MG63 (cell line): ENCODE measurements at places on chromosomes 16 and 17. TPM values are rescaled to one million over a fixed set of nuclear protein-coding genes. Genes with fewer than 3 reads are reported as not detected.

DNA sequence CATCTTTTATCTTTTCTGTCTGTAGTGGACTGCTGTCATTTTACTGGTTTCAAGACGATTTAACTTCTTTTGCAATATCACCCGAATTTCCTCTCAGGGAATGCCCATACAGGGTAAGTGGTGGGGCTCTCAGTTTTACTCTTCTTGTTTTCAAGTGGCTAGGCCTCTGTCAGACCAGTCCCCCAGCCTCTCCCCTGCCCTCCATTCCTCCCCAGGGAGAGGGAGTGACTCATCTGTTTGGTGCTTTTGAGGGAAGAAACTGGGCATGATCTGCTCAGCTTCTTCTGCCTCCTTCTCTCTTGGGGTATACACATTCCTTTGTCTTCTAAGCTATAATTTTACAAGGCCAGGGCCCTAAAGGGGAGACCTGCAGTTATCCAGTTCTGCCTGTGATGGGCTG lies 332.0 kb downstream of the CBLN1 start:
- DNase-seq = peak; percentile 68

GRCh38 chr17:65467156-65467555 lies 94.3 kb downstream of the AXIN2 start:
- no peak for DNase-seq

- no peak for DNase-seq
Measured at GRCh38 chr16:85288869-85289660, 176.8 kb upstream of the CIBAR2 start.

The CLEC19A gene
- total RNA-seq = not detected in 2 replicates

DNA sequence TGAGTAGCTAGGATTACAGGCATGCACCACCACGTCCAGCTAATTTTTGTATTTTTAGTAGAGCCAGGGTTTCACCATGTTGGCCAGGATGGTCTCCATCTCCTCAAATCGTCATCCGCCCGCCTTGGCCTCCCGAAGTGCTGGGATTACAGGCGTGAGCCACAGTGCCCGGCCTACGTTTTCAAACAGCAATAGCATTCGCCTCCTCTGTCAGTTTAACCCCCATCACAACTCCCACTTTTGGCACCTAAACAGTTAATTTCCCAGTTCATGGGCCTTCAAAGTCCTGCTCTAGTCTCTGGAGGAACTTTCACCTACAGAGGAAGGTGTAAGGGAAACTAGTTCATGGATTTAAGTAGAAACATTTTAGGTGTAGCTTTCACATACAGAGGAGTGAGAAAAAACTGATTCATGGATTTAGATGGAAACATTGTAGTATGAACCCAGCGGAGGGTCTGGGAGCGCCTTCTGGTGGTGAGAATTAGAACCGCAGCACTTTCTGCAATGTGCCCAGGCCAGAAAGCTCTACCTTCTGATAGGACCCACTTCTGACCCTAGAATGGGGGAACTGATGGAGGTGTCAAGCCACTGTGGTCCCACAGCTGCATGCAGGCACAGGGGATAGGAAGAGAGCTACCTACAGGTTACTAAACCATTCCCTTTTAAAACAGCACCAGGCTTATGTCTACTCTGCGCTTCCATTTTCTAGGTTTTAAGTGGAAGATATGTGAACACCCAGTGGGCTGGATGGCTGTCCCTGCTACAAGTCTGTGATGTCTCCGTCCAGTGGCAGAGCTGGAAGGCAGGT lies 12.0 kb upstream of the MEOX1 start:
- DNase-seq = peak; percentile 44

DNA sequence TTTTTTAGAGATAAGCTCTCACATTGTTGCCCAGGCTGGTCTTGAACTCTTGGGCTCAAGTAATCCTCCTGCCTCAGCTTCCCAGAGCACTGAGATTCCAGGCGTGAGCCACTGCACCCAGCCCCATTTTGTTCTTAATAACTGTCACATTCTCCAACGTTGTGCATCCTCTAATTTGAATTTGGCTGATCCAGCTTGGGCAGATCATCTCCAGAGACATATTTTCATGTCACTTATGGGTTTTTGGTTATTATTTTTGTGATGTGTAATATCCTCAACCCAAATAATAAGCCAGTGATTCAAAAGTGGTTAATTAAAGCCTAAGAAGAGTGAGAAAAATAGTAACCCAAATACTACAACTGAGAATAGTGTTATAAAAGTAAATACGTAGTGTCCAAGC lies 16.2 kb upstream of the COL1A1 start:
- no peak for DNase-seq

GRCh38 chr16:79269211-79269863 lies 331.2 kb downstream of the MAF start:
- DNase-seq = no peak

The KREMEN2 gene
- total RNA-seq = 0.26 and 1.0 TPM in 2 replicates

The GGA3 gene
- 5.8 and 9.2 TPM in 2 replicates for total RNA-seq

The C16orf74 gene
- 4.6 and 8.7 TPM in 2 replicates for total RNA-seq

DNA sequence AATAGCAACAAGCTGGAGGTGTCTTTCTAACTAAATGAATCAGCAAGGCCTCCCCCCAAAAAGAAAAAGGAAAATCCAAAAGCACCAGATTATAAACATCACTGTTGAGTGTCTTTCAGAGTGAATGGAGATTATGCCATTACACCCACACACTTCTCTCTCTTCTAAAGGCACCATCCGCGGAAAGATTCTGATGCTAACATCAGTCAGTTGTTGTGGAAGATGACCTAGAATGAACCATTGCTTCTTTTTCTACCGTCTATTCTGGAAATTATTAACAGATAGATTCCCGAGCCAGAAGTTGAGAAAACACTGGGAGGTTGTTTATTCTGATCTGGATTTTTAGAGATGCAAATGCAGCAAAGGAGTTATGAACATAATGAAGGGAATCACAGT lies 60.9 kb upstream of the FAM20A start:
- DNase-seq = no peak

The CENPN gene
- 68.7 and 88.9 TPM in 2 replicates for total RNA-seq

The RBFOX1 gene
- not detected in 2 replicates for total RNA-seq
